ENCODE measurements at places on chromosomes 2 and 18.

- no peak for DNase-seq
Measured at GRCh38 chr18:13216092-13216582, 2.4 kb upstream of the LDLRAD4 start.

DNA sequence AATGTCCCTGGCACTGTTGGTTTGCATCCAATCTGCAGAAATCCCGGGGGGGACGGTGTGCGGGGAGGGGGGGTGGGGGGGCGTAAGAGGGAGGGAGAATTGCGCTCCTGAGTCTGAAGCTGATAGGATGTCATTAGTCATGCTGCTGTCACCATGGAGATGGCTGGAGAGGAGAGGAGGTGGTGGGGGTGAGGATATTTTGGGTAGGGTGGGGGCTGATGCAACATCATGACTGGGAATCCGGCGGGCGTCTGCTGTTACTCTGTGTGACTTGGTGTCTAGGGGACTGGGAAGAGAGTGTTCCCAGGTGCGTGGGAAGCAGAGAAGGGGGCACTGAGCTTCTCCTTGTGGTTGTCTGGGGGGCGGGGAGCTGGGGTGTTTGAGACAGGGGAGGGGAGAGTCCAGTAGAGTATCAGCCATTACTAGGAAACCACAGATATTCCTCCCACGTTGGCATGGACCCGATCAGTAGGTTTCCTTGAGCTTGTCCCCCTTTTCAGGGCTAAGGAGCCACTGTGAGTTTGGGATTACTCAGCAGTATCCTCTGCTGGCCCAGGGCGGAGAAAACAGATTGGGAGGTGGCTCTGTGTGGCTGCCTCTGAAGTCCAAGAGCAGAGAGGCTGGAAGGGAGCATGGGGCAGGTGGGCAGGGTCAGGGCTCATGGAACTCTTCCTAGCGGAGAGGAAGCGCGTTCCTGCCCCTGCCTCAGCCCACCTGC lies 18.9 kb downstream of the TET3 start:
- no peak for DNase-seq

- no peak for DNase-seq
Measured at GRCh38 chr2:98898423-98898841, 37.6 kb downstream of the CRACDL start.

DNA sequence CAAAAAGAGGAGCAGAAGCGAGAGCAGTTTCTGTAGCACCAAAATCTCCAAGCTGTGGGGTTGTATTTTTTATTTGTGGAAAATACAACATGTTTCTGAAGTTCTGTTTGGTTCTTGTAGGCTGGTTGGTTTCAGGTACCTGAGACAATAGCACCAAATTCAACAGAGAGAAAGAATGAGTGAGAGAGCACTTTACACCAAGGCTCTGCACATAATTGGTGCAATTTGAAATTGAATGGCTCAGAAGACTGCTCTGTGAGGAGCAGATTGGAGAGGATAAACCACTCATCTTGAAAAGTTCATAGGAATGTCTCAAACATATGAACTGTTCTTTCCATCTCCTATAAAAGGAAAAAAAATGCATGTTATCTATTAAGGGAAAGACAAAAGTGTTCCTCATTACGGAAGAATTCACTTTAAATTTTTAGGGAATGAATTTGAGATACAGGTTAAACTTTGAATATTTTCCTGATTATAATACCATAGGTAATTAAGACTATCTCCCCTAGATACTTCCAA lies 175.1 kb downstream of the ATAD2B start:
- no peak for DNase-seq

All from stimulated activated CD8-positive, alpha-beta memory T cell treated with anti-CD3 and anti-CD28 coated beads, Interleukin-15, amount 100 ng/mL, for 24 hours (primary cell).